ENCODE measurements at places on chromosomes 16 and 17. TPM values are rescaled to one million over a fixed set of nuclear protein-coding genes. Genes with fewer than 3 reads are reported as not detected.

Gene JUP
- 58.3 TPM for total RNA-seq

Gene RAB26
- 0.48 TPM for total RNA-seq

Gene C16orf74
- total RNA-seq, result 11.3 TPM

Gene CFAP52
- not detected for total RNA-seq

Gene CDH5
- 12.5 TPM for total RNA-seq

Gene MEIOC
- 8.9 TPM for total RNA-seq

Gene PTGES3L
- total RNA-seq, result 10.4 TPM

Gene MON1B
- total RNA-seq, result 4.8 TPM

Gene PLA2G10
- total RNA-seq, result not detected

Gene TPSD1
- not detected for total RNA-seq

Gene TBC1D3C
- 8.7 TPM for total RNA-seq

Gene RAMP2
- 0.96 TPM for total RNA-seq

Gene INO80E
- total RNA-seq, result 8.9 TPM

Gene OR3A3
- total RNA-seq, result 5.3 TPM

Gene RPH3AL
- total RNA-seq, result 46.5 TPM

Gene CFAP97D1
- 1.4 TPM for total RNA-seq

Gene JPH3
- total RNA-seq, result 3.1 TPM

Gene CEMP1
- 0.96 TPM for total RNA-seq

DNA sequence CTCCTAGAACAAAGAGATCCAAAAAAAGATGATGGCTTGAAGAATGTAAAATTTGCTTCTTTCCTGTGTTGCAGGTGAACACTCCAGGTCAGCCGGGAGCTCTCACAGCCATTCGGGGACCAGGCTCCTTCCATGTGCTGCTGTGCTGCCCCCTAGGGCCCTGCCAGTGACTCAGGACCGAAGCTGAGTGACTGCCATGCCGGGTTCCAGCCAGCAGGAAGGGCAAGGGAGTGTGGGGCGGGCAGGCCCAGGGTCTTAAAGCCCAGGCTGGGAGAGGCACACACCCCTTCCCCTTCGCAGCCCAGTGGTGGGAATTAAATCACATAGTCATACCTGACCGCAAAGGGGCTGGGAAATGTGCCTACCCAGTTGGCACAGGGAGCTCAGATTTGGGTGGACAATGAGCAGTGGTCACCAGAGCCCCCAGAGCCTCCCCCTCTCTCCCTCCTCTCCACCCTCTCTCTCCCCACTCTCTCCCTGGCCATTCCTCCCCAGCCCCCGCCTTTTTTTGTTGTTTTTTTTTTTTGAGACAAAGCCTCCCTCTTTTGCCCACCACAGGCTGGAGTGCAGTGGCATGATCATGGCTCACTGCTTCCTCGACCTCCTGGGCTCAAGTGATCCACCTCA, 11.5 kb downstream of the EPOP start:
- peak; percentile 50 for DNase-seq

DNA sequence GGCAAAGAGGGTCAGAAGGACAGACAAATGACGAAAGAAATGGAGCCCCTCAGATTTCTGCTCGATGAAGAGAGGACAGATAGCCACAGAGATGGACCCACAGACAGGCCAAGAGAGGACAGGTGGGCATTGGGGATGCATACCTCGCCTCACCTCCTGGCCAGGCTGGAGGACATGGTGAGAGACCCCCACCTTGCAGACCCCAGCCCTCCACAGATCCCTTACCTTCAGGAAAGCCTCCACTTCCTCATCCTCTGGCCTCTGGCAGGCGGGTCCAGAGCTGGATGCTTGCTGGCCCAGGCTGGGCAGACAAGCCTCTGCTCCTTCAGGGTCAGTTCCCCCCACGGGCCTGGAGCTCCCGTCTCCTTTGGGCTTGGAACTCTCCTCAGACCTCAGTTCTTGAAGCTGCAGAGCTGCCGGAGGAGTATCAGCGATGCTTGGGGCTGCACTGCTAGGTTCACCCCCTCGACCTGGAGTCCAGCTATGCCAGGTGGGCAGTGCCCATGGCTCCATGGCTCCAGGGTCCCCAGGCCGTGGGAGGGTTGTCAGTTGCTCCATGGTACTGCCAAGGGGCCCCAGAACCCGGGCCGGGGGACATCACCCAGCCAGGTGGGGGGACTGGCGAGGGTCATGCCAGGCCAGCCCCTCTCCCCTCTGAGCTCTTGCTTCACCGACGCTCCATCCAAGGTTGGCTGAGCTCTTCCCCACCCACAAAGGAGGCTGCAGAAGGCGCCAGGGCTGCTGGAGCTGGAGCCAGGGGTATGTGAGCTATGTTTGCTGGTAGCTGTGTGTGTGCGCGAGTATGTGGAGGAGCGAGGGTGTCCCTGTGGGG, 1.0 kb downstream of the TSPOAP1 start:
- no peak for DNase-seq

DNA sequence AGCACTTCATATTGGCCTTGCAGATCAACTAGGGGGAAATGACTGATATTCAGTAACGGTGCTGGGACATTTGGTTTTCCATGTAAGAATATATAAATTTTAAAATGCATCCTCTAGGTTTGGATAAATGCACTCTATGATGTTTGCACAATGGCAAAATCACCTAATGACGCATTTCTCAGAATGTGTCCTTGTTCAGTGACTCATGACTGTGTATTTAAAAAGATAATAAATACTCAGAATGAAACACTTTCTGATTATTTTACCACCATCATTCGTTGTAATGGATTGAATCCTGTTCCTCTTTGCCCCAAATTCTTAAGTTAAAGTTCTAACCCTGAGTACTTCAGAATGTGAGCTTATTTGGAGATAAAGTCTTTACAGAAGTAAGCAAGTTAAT, 17.2 kb upstream of the ADGRG1 start:
- DNase-seq, result no peak

- DNase-seq, result no peak
Measured at GRCh38 chr16:83806731-83807130, 1.0 kb upstream of the HSBP1 start.

GRCh38 chr16:57563761-57564160, 21.3 kb downstream of the ADGRG5 start:
- DNase-seq, result no peak

- DNase-seq, result no peak
Measured at GRCh38 chr17:57477522-57478362, 221.4 kb downstream of the MSI2 start.

- no peak for DNase-seq
Measured at GRCh38 chr16:66523861-66524354, 26.0 kb downstream of the TK2 start.

- no peak for DNase-seq
Measured at GRCh38 chr17:40293363-40293762, 5.7 kb downstream of the CDC6 start.

DNA sequence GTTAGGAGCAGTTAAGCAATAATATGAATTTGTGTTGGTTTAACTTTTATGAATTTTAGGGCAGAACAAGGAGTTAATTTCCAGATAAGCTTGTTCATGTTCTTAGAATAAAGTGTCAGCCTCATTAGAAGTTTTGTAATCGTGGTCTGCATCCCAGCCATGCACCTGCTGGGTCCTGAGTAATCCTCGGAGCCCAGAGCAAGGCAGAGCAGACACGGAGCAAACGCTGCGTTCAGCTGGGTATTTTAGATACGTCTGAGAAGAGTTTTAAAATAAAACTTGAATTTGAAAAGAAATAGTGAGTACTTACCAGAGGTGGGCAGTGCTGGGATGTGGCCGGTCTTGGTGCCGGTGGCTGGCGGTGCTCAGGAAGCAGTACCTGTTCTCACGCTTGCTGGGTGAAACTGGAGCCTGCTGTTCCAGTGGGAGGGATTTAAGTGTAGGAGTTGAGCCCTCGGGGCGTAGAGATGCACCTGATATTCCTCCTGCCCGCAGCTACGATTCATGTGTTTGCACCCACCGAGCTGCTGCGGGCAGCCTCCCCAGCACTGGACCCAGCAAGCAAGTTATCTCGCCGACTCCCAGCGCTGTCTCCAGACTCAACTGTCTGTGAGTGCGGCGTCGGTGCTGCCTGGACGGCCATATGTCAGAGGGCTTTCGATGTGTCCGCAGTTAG, at the start of gene ZNF750:
Gene ZNF750, minus strand, starts transcription at position 406 of the 676 bp plus-strand sequence. CDS start 7,568 bp downstream, outside the sequence.
- peak; percentile 31 for DNase-seq

DNA sequence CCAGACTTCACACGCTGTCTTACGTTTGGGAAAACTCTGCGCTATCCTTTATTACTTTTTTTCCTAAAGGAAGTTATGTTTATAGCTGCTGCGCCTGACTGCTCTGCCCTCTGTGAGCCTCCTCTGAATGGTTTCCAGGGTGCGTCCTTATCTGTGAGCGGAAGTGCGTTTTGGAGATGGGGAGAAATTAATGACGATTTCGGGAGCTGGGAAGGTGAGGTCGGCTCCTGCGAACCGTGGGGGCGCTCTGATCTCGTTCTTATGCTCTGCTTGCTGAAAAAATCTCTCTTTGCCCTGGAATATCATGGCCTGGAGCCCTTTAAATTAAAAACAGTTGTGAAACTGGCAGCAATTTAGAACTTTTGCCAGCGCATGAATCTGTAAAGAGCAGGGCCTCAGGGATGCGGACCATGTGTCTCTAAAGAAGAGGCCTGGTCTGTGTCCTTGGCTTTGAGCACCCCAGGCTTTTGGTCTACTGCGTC, 135.7 kb upstream of the ZFHX3 start:
- DNase-seq, result peak; percentile 94

- peak; percentile 15 for DNase-seq
Measured at GRCh38 chr17:45813048-45813725, 29.1 kb downstream of the CRHR1 start.

DNA sequence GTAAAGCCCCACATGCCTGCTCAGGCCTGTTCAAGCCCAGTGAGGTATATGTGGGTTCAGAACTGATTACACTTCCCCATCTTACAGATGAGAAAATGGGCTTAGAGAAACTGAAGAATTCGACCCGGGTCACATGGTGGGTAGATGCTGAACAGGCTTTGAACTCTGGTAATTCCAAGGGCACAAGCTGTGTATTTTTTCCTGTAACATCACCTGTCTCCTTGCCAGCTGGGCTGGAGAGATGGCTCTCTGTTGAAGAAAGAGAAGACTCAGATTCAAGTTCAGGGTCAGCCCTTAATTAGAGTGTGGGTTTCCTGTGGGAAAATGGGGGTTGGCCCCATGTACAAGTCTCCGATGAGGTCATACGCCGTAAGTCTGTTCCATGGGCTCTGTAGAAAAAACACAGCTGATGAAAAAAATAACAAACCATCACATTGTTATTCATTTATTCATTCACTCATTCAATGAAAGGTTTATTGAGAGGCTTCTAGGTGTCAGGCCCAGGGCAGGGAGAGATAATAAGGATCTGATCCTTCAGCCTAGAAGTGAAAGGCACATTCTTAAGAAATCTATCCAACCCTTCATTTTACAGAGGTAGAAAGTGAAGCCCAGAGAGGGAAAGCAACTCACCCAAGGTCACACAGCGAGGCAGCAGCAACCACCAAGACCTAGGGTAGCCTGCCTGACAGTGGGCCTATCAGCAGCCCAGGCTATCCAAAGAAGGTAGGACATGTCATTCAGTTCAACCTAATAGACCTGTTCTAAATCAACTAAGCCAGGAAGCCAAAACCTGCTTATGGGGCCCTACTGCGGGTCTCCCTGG, 482.8 kb downstream of the SOX9 start:
- no peak for DNase-seq

DNA sequence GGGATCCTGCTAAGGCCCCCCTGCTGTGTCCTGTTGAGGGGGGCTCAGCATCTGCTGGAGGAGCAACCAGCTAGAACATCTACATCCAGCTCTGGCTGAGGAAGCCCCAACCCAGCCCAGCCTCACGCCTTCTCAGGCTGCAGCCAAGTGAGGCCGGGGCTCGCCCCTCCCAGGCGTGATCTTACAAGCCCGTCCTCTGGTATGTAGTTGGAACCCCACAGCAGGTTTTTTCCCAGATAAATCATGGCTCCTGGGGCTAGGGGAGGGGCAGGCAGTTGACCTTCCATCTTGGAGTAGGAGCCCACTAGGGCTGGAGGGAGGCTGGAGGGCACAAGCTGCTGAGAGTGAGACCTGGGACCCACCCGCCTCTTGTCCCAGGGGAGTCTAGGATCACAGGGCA, 4.7 kb downstream of the FAM83G start:
- no peak for DNase-seq

GRCh38 chr16:14669776-14670175, 24.3 kb downstream of the PLA2G10 start:
- DNase-seq, result no peak

DNA sequence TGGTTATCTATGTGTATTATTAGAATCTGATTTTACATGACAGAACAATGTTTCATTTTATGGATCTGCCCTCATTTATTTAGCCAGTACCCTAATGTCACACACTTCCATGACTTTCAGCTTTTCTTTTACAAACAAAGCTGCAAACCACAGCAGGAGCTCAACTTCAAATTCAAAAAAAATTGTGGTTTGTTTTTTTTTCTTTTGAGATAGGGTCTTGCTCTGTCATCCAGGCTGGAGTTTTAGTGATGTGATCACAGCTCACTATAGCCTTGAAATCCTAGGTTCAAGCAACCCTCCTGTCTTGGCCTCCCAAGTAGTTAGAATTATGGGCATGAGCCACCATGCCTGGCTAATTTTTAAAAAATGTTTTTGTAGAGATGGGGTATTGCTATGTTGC, 8.2 kb upstream of the MPRIP start:
- DNase-seq, result no peak

DNA sequence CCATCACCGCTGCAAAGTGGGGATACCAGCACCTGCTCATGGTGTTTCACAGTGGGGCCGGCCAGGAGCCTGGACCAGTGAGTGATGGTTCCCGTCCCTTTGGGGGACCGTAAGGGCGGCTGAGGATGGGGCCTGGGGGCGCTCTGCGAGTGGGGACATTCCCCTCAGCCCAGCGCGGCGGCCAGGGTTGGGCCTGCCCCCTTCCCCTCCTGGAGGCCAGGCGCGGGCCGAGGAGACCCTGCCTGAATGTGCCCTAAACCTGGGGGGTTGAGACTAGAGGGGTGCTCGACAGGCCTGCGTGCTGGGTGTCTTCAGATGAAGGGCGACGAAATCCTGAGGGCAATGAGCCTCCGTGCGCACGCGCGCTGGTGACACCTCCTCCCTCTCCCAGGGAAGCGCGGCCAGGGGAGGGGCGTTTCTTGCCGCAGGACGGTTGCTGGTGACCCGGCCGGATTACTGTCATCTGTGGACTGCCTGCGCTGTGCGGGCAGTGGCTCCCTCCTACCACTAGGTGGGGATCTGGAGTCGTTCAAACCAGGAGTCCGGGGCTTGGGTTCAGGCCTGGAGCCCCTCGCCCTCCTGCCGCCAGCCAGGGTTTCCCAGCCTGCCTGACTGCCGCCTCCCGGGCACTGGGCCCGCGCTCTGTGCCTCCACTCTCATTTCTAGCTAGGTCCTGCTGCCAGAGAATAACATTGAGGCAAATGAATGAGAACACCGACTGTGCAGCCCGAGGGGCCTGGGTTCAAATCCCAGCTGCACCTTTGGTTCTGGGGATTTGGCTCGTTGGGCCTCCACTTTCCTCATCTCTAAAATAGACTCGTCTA, 17.1 kb downstream of the TBX2 start:
- DNase-seq, result peak; percentile 94
